ENCODE measurements at places on chromosomes 1 and 21.

DNA sequence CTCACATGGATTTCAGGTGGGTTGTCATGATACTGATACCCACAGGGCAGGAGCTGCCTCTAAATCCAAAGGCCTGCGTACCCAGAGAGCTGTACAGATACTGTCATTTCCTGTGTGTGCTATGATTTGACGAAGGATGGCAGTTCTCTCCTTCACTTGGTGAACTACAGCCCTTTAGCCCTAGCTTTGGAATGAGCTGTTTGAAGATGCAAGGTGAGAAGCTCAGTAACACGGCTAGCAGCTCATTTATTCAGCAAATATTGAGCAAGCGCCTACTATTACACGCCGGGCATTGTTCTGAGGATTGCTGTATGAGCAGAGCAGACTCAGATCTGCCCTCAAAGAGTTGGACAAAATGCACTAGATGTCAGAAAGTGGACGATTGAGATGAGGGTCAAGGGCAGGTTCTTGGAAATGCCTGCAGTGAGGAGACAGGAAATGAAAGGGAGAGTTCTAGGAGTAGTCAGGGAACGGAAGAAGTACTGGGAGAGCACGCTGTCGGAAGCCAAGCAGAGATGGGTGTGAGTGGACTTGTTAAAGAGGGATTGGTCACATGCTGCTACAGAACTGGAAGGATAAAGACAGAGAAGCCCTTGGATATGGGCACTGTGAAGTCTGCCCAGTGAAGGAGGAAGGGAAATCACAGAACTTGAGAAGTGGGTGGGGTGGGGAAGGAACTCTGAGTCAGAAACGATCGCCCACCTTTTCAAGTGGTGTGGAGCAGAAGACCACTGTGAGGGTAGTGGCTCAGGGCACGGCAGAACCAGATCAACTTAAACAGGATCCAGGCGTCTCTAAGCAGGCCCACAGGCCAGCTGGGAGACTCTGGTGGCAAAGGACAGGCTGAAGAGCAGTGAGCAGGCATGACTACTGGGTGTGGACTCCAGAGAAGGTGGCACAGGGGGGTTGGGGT is 7.1 kb downstream of the PTGFRN start:
- no peak for DNase-seq
- H3K27ac ChIP-seq, result no peak overlapping the region
- H3K4me1 ChIP-seq, result peaks cover 19% of the 10 kb centered on the region
- H3K36me3 ChIP-seq, result no peaks in the 10 kb centered on the region

GRCh38 chr21:41429305-41429704 is 3.3 kb downstream of the MX1 start:
- H3K27me3 ChIP-seq, result no peaks in the 10 kb centered on the region
- no peak overlapping the region for H3K27ac ChIP-seq
- peaks cover 12% of the 10 kb centered on the region for H3K4me1 ChIP-seq
- no peak overlapping the region for H3K4me3 ChIP-seq

GRCh38 chr1:231931846-231932454 is 305.4 kb downstream of the DISC1 start:
- H3K4me1 ChIP-seq, result peaks cover 22% of the 10 kb centered on the region
- H3K27ac ChIP-seq, result no peak overlapping the region
- H3K36me3 ChIP-seq, result no peaks in the 10 kb centered on the region
- no peaks in the 10 kb centered on the region for H3K27me3 ChIP-seq

DNA sequence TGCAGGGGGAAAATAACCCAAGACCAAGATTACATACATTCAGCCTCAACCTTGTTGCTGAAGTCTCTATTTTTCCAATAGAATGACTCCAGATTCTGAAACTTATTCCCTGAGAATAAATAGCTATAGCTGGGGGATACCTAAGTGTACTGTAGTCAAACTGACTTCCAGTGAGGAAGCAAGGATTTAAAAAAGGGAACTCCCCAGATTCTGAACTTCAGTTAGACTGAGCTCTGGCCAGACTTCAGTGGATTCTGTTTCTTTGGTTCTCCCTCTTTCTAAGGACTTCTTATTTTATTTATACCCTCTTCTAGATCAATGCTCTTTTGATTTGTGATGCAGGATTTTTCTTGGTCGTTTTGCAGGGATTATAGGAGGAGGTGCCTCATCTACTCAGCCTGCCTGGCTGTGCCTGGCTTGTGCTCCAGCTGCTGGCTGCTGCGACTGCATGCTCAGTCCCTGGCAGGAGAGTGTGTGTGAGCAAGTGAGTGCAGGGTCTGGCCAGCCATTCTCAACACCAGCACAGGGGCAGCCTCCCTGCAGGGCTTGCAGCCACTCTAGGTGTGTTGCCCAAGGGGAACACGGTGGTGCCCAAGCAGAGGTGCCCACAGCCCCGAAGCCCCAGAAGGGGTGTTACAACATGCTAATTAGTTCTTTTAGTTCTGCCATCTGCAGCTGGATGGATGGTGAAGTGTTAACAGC is 43.0 kb downstream of the SPATA17 start:
- H3K4me3 ChIP-seq, result no peak overlapping the region
- H3K27me3 ChIP-seq, result no peaks in the 10 kb centered on the region
- no peaks in the 10 kb centered on the region for H3K36me3 ChIP-seq
- no peaks in the 10 kb centered on the region for H3K4me1 ChIP-seq
- DNase-seq, result no peak

GRCh38 chr21:16022116-16022515 is 292.3 kb downstream of the USP25 start:
- no peaks in the 10 kb centered on the region for H3K27me3 ChIP-seq
- no peak overlapping the region for H3K4me3 ChIP-seq
- H3K4me1 ChIP-seq, result no peaks in the 10 kb centered on the region
- H3K36me3 ChIP-seq, result no peaks in the 10 kb centered on the region
- DNase-seq, result no peak

DNA sequence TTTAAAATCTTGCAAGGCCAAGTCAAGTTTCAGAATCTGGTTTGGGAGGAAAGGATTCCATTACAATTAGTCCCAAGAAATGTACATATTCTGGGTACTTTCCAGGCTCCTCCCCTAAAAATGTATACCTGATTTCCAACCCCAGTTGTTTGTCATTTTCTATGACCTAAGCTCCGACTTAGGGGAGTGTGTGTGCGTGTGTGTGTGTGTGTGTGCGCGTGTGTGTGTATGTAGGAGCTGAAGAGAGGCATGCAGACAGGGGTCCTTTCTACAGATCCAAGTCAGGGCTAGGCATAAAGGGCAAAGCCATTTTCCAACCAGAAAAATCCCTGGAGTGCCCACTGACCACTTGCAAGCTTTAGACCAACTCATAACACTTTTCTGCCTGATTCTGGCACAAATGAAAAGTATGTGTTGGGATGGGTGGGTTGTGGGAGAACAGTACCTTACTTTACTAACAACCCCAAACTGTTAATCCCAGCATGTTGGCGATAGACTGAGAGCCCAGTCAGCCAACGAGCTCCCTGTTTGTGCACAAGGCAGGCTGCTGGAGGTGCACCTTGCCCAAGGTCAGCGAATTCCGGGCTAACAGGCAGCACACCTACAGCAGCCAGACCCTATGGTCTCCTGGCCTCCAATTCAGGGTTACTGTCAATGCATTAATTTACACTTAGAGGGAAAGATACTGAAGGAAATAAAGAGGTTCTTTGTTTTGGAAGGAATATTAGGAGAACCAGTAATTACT is 1.7 kb downstream of the TRABD2B start:
- H3K27ac ChIP-seq, result no peak overlapping the region
- DNase-seq, result no peak
- H3K4me3 ChIP-seq, result no peak overlapping the region
- H3K27me3 ChIP-seq, result peaks cover 17% of the 10 kb centered on the region

DNA sequence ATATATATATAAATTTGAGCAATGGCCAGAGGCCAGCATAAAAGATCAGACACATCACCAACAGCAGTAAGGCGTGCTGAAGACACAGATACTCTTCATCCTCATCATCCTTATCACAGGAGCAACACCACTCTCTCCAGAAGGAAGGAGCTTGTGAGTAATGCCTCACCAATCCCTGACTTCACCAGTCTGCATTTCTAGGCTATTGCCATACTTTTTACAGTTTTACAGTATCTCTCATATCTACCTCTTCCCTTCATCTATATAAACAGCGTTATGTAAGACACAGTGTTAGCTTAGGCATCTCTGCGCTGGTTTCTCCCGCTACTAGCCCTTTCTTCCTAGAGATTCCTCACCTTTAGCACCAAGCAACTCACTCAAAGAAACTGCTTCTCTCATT is 2.4 kb upstream of the ABL2 start:
- H3K36me3 ChIP-seq, result no peaks in the 10 kb centered on the region
- H3K27ac ChIP-seq, result no peak overlapping the region
- no peak overlapping the region for H3K4me3 ChIP-seq
- H3K4me1 ChIP-seq, result peaks cover 8% of the 10 kb centered on the region
- DNase-seq, result no peak
- no peaks in the 10 kb centered on the region for H3K27me3 ChIP-seq

DNA sequence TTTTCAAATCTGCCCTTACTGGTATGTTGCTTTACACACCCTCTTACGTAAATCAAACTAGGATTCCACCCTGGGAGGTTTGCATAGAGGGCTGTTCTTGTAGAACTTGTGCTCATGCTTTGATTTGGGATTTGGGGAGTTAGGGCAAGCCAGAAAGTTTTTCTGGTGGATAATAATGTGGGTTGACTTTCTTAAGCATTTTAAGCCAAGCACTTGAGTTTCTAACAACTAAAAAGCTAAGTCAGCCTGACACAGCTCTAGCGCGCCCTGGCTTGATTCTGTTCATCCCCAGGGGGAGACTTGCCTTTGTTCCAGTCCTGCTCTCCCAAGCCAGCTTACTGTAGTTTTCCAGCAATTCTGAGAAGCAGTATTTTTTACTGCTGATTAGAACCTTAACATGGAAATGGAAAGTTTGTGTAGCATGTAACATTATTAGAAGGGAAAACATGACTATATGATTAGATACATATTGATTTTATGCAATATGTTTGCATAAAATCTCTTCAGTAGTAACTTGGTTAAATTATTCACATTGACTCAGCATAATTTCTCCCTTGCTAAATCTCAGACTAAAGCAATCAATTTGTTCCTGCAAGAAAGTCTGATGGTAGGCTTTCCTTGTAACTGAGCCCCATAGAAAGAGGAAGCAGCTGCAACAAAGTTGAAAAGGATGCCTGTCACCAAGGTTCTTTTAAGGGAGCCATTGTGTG is 11.0 kb upstream of the PGD start:
- H3K27me3 ChIP-seq, result no peaks in the 10 kb centered on the region
- H3K36me3 ChIP-seq, result no peaks in the 10 kb centered on the region
- H3K27ac ChIP-seq, result peak overlapping the region; percentile 3
- no peak overlapping the region for H3K4me3 ChIP-seq
- DNase-seq, result no peak
